Testis (tissue), 5 donors: ENCODE measurements at places on chromosomes 4 and X. TPM values are rescaled to one million over a fixed set of nuclear protein-coding genes. Genes with fewer than 3 reads are reported as not detected.

DNA sequence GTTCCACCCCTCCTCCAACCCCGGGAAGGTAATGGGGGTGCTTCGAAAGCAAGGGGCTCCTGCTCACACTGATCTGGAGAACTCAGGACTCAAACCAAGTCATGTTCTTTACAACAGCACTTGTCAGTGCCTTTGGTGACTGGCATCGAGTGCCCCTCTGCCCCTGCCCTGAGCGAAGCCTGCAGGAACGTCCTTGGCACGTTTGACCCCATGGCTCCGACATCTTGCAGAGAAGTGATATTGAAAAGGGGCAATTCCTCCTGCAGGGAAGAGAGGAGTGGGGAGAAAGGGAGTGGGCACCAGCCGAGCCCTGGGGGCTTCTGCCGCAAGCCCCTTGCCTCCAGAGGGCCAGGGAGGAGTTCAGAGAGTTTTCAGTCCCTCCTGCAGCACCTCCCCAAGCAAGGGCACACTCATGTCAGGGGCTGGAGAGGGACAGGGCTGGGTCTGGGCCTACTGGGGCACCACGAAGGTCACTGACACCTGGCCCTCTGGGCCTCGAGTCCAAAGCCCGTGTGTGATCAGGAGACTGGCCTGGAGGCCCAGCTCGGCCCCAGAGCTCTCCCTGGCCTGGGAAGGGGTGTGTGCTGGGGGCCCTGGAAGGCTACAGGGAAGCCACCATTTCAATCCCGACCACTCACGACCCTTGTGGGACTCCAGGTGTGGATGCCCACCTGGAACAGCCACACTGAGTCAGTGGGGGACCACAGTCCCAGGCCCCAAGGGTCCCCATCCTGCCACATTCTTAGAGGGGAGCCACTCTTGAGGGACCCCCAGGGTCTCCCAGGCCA lies 94.9 kb upstream of the NKX1-1 start:
- no peak for DNase-seq

DNA sequence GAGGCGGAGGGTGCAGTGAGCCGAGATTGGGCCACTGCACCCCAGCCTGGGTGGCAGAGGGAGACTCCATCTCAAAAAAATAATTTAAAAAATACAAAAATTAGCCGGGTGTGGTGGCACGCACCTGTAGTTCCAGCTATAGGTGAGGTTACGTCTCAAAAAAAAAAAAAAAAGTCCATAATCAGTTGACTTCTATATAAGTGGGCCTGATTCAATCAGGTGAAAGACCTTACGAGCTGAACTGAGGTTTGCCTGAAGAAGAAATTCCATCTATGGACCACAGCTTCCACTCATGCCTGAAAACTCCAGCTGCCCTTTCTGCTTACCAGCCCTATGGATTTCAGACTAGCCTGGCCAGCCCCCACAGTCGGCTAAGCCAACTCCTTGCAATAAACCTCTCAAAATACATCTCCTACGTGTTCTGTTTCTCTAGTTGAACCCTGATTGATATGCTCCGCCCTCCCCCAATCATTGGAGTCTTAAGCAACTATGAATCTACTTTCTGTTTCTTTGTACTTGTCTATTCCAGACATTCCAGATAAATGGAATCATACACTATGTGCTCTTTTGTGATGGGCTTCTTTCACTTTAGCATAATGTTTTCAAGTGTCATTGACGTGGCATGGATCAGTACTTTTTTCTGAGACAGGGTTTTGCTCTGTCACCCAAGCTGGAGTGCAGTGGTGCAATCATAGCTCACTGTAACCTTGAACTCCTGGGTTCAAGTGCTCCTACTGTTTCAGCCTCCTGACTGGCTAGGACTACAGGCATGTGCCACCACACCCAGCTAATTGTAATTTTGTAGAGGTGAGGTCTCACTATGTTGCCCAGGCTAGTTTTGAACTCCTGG lies 36.6 kb downstream of the SAT1 start:
- DNase-seq = peak; percentile 36

DNA sequence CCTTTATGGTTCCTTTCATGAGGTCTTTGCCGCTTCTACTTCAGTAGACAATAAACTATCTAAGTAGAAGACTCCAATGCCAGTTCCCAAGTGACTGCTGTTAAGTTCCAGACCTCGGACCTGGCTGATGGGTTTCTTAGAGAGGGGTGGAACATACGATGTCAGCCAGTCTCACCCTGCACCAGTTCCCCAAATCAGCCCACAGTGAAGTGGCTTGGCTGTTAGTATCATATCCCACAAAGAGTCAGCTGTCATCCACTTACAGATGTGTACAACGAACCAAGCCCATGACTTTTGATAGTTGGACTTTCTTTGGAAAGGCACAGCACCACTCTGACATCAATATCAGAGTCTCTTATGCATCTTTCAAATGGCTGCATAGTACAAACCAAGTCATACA lies 8.1 kb upstream of the KLHL34 start:
- no peak for DNase-seq

- peak; percentile 29 for DNase-seq
These were observed 177.8 kb upstream of the C1QTNF7 start for GRCh38 chr4:15250021-15250441.

- no peak for DNase-seq
These were observed 147.5 kb upstream of the ANK2 start for GRCh38 chr4:112901962-112902411.

GRCh38 chr4:56803471-56803870 lies 18.0 kb downstream of the SPINK2 start:
- DNase-seq = no peak

- DNase-seq = no peak
These were observed 16.5 kb upstream of the SMIM14 start for GRCh38 chr4:39655211-39655610.

GRCh38 chr4:155319516-155319915 lies 57.2 kb downstream of the MAP9 start:
- no peak for DNase-seq

DNA sequence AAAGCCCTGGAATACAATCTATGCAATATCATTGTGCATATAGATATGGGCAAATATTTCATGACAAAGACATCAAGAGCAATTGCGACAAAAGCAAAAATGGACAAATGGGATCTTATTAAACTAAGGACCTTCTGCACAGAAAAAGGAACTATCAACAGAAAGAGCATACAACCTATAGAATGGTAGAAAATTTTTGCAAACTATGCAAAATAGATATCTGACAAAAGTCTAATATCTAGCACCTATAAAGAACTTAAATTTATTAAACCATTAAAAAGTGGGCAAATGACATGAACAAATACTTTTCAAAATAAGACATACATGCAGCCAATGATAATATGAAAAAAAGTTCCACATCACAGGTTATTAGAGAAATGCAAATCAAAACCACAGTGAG lies 312.9 kb downstream of the GLUD2 start:
- no peak for DNase-seq

The MAGEA2B gene
- polyA plus RNA-seq = 4.9 TPM

GRCh38 chr4:68404153-68404552 lies 43.1 kb upstream of the TMPRSS11E start:
- DNase-seq = no peak

GRCh38 chrX:125620715-125621587 lies 301.3 kb downstream of the TEX13C start:
- DNase-seq = no peak

DNA sequence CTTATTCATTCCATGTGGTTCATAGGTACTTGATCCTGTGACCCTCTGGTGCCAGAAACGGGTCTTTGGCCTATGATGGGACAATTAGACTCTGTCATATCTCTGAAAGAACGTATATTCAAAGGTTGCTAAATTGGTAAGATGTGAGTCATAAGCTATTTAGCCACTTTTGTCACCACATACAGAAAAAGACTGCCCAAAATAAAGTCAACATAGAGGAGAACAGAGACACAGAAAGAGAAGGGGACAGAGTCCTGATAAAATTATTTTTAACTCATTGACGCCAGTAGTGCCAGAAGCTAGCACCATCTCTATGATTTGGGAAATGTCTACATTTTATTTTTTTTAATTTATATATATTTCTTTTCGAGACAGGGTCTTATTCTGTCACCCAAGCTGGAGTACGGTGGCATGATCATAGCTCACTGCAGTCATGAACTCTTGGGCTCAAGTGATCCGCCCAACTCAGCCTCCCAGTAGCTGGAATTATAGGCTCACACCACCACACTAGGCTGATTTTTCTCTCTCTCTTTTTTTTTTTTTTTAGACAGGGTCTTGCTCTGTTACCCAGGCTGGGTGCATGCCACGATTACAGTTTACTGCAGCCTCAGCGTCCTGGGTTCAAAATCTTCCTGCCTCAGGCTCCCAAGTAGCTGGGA lies 92.1 kb upstream of the COX18 start:
- no peak for DNase-seq
